ENCODE measurements at places on chromosomes 2 and 18.

- no peak for DNase-seq
Observed at GRCh38 chr18:69763821-69764220, 183.9 kb downstream of the CD226 start.

- no peak for DNase-seq
Observed at GRCh38 chr2:219571311-219572236, at the start of gene OBSL1. TSS of gene OBSL1 (minus strand) at chr2:219571539. CDS start at chr2:219571232, 307 bp downstream.

DNA sequence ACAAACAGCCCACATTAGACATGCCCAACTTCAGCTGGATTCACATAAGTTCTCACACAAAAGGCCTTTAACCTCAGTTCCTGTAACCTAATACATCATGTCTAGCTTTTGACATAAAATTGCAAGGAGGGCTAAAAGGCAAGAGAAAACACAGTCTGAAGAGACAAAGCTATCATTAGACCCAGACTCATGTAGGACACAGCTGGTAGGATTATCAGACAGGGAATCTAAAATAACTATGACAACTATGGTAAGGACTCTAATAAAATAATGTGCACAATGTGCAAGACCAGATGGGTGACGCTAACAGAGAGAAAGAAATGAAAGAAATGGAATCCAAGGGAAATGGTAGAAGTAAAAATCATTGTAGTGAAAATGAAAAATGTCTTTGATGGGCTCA is 643.2 kb upstream of the RAB6C start:
- no peak for DNase-seq

DNA sequence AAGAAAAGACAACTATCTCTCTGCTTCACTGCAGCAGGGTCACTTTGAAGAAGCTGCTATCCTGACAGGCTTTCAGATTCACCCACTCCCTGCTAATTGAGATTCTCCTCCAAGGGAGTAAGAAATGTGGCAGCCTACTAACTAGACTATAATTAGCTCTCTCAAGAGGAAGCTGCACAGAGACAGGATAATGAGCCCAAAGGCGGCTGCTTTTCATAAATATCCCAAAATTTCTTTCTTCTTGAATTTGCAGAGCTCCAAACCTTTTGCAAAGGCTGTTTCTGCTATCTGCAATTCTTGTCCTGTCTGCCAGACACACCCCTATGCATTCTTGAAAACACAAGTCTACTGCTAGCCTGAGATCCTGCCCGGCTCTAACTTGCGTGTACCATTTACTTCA is 54.0 kb upstream of the RNU4ATAC start:
- no peak for DNase-seq

- DNase-seq, result no peak
Observed at GRCh38 chr18:45328811-45329210, 286.5 kb upstream of the SLC14A2 start.

DNA sequence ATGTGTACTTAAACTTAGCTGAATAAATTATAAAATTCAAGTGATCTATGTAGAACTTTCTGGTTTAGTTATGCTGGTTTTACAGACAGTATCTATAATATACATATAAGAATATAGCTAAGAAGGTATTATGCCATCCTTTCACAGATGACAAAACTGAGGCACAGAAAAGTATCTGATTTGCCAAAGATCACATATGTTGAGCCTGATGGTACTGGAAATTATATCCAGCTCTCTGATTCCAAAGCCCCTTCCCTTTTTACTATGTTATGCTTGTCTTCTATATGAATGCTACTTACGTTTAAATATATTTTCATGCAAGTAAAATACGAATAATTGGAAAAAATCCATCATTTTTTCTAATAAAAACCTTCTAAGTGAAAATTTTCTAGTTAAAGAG is 1631.3 kb downstream of the DPP10 start:
- DNase-seq, result no peak

- DNase-seq, result no peak
Observed at GRCh38 chr18:6624661-6625311, 104.7 kb upstream of the ARHGAP28 start.

DNA sequence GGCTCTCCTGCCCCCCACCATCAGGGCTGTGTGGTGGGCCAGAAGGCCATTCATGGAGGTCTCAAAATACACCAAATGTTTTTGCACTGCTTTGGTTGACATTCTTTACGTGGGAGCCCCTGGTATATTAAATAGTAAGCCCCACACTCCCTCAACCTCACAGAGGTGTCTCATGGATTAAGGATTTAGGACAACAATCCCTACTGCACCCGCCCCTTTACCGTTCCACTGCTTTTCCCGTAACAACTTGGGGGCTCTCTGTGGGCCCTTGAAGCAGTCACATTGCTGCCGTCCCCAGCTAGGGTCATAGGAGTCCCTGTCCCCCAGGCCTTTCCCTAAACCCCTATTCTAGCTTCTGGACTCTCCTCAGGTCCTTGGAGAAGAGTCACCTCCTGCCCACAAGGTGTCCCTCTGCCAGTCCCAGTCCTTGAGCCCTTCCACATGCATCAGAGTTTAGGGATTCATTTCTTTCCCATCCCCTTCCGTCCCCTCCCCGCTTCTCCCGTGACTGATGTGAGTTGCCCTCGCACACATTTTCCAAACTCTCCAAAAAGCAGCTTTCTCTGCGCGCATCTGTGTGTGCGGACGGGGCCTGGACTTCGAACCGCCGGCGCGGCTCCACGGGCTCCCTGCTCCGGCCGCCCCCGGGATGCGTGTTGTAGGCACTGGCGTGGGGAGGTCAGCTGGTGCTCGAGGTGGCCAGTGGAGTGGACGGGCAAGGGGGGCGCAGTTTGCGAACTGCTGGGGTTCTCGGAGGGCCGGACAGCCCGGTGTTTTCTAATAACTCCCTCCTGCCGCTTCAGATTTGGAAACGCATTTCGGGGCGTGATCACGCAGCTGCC is 84.8 kb downstream of the LYPD1 start:
- no peak for DNase-seq

DNA sequence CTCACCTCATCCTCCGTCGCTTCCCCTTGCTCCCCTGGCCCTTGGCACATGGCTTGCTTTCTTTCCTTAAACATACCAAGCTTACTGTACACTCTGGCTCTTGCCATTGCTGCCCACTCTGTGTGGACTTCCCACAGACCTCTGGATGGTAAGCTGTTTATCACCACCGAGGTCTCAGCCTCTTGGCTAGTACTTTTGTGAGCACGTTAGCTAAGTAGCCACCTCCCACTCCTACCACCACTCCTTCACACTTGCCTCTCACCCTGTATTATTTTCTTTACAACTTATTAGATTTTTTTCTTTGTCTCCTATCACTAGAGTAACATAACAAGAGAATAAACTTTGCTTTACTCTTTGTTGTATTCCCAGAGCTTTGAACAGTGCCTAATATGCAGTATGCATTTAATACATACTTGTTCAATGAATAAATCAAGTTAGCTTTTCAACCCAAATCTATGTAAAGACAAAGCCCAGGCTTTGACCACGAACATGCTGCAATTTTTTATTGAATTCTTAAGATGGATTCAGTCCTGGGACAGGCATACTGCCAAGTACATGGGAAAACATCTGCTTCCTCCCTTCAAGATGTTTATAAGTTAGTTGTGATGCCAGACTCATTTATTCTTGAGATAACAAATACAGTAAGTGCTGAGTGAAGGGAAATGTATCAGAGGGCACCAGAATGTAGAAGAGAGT is 25.0 kb upstream of the MSGN1 start:
- no peak for DNase-seq

DNA sequence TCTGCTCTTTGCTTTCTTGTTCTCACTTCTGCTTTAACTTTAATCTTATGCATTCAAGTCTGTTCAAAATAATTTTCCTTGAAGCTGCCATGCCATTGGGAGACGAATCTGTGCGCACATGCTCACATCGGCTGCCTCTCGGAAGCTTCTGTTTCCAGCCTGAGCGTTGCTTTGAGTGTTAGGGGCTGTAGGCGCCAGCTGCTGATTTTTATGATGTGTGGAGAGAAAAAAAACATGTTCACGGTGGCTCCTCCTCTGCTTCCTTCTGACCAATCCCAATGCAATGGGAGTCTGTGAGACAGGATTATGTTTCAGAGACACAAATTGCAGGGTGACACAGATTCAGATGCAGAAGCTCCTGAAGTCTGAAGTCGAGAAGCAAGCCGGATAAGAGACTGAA is at the start of gene MC4R:
Gene MC4R, minus strand, starts transcription at position 180 of the 400 bp plus-strand sequence. CDS start 426 bp downstream, outside the sequence.
- DNase-seq, result no peak

DNA sequence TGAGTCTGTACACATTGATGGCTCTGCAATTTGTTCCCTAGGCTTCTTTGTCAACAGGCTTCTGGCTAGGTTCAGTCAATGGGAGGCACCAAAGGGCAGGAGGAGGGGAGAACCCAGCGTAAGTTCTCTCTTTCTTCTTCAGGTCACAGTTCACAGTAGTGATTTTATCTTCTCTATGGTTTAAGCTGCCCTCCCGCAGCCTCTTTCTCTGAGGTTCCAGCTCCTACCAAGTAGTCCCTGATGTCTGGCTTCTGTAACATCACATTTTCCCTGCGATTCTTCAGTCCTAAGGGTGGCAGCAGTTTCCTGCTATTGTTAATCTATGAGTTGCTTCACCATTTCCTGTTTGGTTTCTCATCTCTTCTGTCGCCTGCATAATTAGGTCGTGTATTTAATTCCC is 107.4 kb downstream of the CPO start:
- DNase-seq, result no peak

DNA sequence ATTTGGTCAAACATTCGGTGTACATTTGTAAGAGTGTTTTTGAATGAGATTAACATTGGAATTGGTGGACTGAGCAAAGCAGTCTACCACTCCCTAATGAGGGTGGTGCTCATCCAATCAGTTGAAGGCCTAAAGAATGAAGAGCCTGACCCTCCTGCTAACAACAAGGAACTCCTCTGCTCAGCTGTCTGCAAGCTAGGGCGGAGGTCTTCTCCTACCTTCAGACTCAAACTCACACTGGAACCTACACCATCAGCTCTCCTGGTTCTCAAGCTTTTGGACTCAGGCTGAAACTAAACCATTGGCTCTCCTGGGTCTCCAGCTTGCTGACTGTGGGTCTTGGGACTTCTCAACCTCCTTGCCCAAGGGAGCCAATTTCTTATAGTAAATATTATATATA is 55.5 kb upstream of the NPAS2 start:
- no peak for DNase-seq

- no peak for DNase-seq
Observed at GRCh38 chr18:4203568-4204437, 251.3 kb downstream of the DLGAP1 start.

DNA sequence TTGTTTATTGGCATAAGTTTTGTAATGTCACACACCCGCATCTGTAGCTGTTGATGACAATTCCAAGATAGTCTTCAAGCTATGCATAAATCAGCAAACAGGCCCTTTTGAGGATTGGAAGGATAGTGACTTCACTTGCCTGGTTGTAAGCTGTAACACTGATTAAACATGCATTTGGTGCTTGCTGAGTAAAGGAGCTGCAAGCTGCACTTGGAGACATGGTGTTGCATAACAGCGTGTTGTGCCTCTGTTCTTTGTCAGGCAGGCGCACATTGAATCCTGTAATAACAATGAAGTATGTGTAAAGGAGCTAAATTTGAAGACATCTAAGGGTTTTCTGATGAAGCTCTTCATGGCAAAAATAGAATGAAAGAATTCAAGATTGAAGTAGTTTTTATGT is 68.7 kb upstream of the TTC27 start:
- no peak for DNase-seq

- DNase-seq, result no peak
Observed at GRCh38 chr2:134782107-134782506, 56.3 kb upstream of the ACMSD start.

DNA sequence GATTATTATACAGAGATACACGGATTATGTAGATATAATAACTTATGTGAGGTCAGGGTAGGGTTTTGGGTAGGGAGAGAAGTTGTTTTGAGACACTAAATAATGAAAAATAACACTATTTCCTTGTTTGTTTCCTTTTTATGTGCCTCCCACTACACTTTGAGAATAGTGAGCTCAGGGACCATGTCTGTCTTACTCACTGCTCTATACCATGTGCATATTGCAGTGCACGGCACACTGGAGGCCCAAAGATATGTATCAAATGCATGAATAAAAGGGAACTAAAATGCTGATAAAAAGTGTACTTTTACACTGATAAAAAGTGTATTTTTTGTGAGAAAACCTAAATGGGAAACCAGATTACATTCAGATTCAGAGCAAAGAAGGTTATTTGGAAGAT is 151.4 kb upstream of the NABP1 start:
- no peak for DNase-seq

- DNase-seq, result no peak
Observed at GRCh38 chr2:37570773-37571586, 100.5 kb downstream of the CDC42EP3 start.

DNA sequence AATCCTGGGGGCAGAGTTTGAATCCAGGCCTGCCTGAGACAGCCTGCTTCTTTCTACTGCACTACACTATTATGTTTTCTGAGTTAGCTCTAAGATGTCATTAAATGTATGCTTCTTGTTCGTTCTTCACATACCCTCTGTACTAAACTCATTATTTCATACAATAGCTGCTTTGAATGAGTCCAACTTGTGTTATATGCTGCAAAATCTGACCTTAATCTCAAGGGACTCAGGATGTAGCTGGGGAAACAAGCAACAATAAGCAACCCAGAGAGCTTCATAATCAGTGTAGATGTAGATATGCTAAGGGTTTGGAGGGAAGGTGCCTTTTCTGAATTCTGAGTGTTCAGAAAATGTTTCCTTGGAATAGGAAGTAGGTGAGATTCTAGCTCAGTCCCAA is 14.4 kb downstream of the FMNL2 start:
- no peak for DNase-seq

DNA sequence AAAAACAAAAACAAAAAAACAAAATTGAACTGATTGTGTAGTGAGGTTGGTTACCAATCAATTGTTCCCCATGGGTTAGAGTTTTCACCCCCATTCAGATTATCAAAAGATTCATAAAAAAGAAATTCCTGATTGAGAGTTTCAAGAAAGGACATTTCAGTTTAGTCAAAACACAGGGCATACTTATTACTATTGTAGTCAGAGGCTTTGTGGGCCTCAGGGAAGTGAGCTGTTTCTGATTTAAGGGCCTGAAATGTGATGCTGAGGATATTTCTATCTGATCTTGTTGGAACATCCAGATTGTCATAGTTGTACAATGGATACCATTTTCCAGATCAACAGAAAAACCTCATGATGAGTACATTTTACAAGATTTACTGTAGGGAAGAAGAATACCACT is 368.1 kb upstream of the NETO1 start:
- no peak for DNase-seq

GRCh38 chr18:76920974-76921373 is 98.6 kb downstream of the ZNF236 start:
- DNase-seq, result no peak

DNA sequence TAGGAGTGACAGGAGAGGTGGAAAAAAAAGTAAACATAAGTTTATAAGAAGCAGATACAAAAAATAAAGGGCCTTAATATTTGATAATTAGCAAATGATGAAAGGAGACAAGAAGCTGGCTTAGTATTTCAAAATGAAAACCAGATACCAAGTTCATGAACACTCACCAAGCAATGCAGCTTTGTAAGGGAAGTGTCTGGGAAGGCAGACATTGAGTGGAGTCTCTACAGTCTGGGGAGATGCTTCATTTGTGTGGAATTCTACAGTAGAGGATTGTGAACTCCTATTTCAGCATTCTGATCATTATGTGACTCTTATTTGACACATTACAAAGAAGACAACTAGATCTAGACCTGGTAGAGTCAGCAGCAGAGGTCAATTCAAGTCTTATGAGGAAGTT is 1072.7 kb downstream of the DSC3 start:
- DNase-seq, result no peak
